ENCODE measurements at places on chromosomes 16 and 17.

- no peak for DNase-seq
These were observed 5.0 kb upstream of the IL4R start for GRCh38 chr16:27308792-27309191.

GRCh38 chr16:69711115-69711740 is 15.1 kb downstream of the NQO1 start:
- no peak for DNase-seq

DNA sequence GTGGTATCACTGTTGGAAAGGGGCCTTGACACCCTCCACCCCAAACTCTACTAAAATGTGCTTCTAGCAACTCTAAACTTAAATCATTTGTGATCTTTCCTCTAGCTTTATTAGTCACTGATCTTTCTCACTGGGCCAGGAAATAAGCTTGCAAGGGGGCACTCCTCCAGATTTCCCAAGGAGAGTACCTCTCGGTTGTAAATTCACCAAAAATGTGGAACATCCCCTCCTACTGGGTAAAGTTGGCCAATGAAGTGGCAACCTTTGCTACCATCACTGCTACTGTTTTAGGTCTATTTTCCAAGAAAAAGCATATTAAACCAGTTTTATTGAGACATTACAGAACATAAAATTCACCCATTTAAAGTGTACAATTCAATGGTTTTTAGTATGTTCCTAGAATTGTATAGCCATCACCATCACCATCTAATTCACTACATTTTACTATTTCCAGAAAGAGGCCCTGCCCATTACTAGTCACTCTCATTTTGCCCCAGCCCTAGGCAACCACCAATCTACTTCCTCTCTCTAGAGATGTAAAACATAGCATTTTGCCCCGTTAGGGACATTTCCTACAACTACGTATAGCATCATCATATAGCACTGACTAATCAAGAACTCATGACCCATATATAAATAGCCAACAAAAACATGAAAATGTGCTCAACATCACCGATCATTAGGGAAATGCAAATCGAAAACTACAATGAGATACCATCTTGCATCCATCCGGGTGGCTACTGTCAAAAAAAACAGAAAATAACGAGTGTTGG is 44.6 kb upstream of the ADCY9 start:
- DNase-seq = no peak

DNA sequence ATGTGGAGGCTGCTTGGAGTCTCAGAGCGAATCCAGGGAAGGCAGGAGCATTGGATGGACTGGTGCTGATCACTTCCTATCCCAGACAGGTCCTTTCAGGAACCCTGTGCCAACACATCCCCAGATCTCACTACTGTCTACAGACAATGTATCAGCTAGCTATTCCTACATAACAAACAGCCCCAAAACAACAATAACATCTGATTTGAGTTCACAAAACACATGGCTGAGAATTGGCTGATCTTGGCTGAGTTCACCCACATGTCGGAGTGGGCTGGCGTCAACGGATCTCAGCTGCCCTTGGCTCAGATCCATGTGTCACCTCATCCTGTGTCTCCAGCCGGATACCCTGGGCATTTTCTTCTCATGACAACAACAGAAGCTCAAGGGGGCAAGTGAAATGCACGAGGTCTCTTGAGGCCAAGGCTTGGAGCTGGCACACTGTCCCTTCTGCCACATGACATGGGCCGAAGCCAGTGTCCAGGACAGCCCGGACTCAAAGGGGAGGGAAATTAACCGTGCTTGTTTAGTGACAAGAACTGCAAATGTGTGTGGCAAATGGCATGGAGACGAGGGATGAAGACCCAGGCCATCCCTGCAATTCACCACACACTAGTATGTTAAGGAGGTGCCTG is 18.7 kb downstream of the SNX20 start:
- no peak for DNase-seq

DNA sequence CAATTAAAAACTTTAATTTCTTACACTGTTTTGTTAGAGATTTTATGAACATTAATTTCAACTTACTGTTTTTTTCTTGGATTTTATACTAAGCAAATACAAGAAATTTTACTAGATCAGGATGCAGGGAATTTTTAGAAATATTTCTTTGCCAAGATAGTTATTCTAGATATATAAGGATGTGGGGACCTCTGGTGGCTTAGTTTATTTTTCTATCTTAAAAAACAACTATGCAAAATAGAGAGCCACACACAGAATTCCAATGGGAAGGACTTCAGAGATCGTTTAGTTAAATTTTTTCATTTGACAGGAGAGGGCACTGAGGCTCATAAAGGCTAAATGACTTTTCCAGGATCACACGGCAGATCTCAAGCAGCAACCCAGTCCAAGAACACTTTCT is 23.0 kb upstream of the CAPNS2 start:
- no peak for DNase-seq

- no peak for DNase-seq
These were observed 66.6 kb downstream of the CNTNAP4 start for GRCh38 chr16:76343769-76344168.

DNA sequence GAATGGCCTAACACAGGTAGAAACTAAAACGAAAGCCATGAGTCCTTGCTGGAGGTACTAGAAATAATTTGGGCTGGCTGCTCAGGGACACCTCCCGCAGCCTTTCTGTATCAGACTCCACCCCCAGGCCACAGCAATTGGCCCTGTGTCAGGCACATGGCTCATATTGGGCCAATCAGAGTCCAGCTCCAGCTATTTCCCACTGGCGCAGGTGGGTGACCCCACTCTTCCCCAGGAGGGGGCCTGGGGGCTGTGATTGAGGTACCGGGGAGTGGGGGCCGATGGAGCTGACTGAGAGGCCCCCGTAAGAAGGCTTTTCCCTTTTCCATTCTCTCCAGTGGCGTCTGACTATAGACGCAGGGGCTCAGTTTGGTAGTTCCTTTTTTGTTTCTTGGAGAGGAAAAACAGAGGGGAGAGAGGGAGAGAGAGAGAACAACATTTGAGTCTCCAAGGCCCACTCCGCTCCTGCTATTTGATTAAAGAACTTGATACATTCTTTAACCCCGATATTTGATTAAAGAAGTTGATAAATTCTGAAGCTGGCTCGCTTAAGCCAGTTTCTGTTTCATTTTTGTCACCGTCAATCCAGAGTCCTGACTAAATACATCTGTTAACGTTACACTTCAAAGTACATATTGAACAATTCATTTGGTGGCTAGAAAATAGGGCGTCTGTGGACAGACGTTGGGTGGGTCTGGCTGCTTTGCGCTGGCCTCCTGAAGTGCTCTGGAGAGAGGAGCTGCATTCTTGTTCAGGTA is 26.3 kb downstream of the FOXL1 start:
- no peak for DNase-seq

GRCh38 chr16:13231365-13231764 is 330.0 kb downstream of the SHISA9 start:
- no peak for DNase-seq

GRCh38 chr17:4998732-4999429 is 1.1 kb downstream of the KIF1C start:
- peak; percentile 11 for DNase-seq

DNA sequence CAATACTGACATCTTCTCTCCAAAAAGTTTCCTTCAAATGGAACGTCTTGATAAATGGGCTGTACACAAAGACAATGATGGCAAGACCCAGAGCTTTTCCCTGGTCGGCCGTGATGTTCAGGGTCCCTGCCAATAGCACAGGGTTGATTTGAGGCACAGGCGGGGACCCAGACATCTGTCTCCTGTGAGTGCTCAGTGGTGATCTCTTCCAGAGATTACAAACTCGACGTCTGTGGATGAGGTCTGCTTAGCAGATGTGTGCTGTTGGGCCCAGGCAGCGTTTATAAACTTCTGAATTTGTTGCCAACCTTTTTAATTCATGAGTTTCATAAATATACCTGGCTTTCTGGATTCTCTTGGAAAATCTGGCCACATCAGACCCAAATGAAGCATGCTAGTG is 14.9 kb downstream of the CPPED1 start:
- DNase-seq = no peak

DNA sequence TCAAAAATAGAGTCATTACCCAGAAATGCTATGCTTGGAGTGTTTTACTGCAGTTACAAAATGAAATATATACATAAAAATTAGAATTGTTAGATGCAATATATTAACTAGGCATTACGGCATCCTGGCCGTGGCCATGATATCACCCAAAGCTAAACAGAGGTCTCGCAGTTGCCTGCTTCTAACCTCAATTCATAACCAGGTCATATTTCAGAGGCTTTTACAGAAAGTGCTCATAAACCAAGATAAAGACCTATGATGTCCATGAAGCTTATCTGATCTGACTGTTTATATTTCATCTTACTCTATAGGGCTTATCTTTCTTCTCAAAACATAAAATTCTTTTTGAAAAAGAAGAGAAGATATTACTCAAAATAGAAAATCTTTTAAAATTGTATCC is 664.5 kb upstream of the SALL1 start:
- DNase-seq = no peak

GRCh38 chr16:22217890-22218730 is 12.0 kb downstream of the EEF2K start:
- DNase-seq = peak; percentile 75

GRCh38 chr17:71667661-71668060 is 453.2 kb upstream of the SOX9 start:
- no peak for DNase-seq

DNA sequence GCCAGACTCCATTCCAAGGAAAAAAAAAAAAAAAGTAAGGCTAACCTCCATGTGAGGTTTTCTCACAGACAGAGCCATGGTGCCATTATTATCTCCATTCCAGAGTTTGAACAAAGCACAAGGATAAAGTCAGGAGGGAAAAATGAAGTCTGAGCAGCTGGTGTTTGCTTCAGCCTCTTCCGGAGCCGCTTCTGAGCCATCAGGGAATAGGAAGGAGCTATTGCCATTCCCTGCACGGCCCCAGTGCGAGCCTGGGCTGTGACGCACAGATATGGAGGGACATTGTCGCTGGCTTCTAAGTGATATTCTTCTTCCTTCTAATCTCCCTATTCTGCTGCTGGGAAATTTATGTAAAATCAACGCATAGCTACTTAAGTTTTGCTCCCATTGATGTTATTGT is 69.5 kb upstream of the PIRT start:
- no peak for DNase-seq

GRCh38 chr17:1365445-1366039 is 34.5 kb downstream of the YWHAE start:
- DNase-seq = peak; percentile 89

DNA sequence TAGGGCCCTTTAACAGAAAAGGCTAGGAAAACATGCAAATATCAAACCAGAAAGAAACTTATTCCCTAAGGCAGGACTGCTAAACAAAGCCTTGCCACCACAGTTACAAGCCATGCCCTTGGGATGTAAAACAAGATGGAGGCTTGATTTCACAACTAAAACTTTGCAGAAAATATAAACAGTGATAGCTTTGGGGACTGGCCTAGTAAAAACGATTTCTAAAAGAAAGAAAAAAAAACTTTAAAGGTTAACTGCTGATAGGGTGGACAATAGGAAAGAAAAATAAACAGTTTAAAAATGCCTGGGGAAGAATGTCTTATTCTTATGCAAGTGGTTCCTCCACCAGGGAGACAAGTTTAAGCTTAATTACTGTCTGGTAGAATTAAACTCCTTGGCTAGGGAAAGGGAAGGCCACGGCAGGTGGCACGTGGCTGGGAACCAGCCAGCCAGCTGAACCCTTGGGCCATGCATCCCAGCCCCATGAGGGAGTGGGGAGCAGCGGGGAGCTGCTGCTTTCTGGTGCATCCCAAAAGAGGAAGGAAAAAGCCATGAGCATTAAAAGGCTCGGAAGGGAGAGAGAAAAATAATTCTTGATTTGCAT is 10.7 kb upstream of the TMC5 start:
- DNase-seq = no peak

DNA sequence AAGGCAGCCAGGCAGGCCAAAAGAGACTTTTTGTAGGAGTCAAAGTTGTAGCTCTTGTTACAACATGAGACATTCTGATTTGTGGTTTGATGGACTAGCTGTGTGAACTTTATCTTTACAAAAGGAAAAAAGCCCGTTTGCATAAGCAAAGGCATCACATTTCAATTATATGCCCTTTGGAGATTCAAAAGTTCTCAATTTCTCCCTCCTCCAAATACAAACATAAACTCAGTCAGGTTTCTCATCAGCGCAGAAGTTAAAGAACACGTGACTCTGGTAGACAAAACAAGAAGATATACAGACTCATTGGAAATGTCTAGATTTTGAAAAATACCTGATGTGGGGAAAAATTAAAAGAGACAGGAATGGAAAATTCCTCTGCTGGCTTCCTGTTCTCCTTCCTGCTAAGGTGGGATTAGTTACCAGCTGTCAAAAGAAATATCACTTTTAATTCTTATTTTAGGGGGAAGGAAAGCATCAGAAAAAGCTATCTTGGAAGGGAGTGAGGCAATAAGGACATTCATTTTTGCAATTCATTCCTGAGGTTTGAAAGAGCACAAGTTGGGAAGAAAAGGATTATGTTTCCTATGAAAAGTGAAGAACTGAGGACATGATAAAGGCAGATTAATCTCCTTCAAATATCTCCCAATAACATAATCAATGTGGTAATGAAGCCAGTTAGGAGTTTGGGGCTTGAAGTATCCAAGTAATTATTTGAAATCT is 4.6 kb upstream of the KCNJ16 start:
- DNase-seq = no peak

GRCh38 chr16:167122-167690 is 1.4 kb downstream of the HBM start:
- no peak for DNase-seq

DNA sequence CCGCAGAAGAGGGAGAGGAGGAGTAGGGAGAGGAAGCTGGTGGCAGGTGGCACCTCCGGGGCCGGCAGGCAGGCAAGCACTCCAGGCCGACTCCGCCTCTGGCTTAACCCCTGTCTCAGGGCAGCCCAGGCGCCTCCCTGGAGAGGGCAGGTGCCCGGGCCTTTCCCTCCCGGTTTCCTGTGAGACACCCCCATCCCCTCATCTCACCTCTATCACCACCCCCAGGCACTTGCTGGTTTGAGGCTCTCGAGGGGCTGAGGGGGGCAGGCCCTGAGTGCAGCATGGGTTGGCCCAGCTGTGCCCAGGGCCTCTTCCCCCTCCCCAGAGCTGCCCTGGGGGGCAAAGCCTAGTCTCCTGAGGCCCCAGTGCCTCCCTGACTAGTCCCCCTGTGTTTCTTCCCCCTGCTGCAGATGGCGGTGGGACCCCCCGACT is 6.0 kb downstream of the DOC2A start:
- DNase-seq = no peak

DNA sequence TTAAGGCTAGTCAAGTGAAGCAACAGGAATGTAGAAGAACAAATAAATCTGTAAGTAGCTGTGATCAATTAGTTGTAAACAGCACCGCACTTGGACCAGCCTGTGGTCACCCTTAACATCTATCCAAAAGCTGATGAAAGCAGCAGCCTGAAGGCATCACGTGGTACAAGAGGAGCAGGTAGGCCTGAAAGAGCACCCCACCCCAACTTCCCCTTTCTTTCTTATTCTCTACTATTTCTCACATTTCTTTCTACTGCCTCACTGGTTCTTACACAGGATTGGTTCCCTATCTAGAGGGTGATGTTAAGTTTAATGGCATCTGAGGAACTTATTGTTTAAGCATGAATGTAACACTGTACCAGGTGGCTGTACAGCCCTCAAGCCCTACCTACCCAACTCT is 42.6 kb upstream of the CLEC18B start:
- no peak for DNase-seq

All from erythroblast (primary cell).